ENCODE measurements at places on chromosomes 3 and 15.

GRCh38 chr3:14057701-14058100, 67.0 kb downstream of the CHCHD4 start:
- no peak for DNase-seq

GRCh38 chr3:72517921-72518424, 330.3 kb downstream of the SHQ1 start:
- no peak for DNase-seq

DNA sequence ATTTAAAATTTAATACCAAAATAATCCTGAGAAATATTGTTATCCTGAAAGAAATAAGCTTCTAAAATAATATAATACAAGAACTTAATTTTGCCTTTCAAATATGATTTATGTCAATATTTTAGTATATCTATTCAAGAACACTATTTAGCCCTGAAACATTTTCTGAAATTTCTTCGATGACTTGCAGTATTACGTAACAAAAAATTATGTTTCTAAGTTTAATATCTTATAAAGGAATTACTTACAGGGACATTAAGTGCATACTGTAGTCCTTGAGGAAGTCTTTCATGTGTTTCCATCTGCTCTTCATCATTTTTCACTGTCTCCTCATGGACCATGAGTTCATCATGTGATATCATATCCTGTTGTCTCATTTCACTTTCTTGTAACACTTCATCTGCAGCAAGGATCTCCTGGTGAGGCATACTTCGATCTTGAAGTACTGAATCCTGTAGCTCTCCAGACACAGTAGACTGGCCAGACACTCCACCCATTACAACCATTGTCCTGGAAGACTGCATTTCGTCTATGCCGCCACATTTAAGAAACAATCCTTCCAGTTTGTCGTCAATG, 62.0 kb downstream of the ZNF148 start:
- peak; percentile 34 for DNase-seq

- DNase-seq = no peak
Observed at GRCh38 chr3:13827256-13827655, 52.6 kb downstream of the WNT7A start.

GRCh38 chr3:183766745-183767606, 58.4 kb downstream of the MAP6D1 start:
- peak; percentile 41 for DNase-seq

GRCh38 chr15:39744334-39745103, 38.1 kb downstream of the FSIP1 start:
- no peak for DNase-seq

GRCh38 chr3:18649666-18650363, 224.7 kb upstream of the SATB1 start:
- no peak for DNase-seq

- DNase-seq = peak; percentile 64
Observed at GRCh38 chr3:125585595-125586223, 9.6 kb downstream of the OSBPL11 start.

GRCh38 chr3:72907731-72908620, 20.1 kb downstream of the GXYLT2 start:
- DNase-seq = no peak

GRCh38 chr3:8519156-8519555, 17.5 kb downstream of the LMCD1 start:
- DNase-seq = no peak

GRCh38 chr3:191139736-191140135, 59.3 kb upstream of the OSTN start:
- DNase-seq = peak; percentile 1

DNA sequence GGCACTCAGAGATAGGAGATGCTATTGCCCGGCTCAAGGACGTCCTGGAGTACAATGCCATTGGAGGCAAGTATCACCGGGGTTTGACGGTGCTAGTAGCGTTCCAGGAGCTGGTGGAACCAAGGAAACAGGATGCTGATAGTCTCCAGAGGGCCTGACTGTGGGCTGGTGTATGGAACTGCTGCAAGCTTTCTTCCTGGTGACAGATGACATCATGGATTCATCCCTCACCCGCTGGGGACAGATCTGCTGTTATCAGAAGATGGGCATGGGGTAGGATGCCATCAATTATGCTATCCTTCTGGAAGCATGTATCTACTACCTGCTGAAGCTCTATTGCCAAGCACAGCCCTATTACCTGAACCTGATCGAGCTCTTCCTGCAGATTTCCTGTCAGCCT, 26.4 kb downstream of the BCL2A1 start:
- no peak for DNase-seq

GRCh38 chr15:48031973-48032372, 88.8 kb upstream of the SLC24A5 start:
- DNase-seq = no peak

- DNase-seq = peak; percentile 55
Observed at GRCh38 chr3:170410428-170411029, 8.1 kb upstream of the CLDN11 start.

GRCh38 chr15:63905131-63905530, 71.4 kb upstream of the HERC1 start:
- no peak for DNase-seq

GRCh38 chr15:60972866-60973265, 256.2 kb downstream of the RORA start:
- no peak for DNase-seq

- DNase-seq = no peak
Observed at GRCh38 chr15:100308608-100309007, 33.2 kb downstream of the ADAMTS17 start.

GRCh38 chr3:52185837-52186236, 12.1 kb upstream of the ALAS1 start:
- DNase-seq = peak; percentile 73

DNA sequence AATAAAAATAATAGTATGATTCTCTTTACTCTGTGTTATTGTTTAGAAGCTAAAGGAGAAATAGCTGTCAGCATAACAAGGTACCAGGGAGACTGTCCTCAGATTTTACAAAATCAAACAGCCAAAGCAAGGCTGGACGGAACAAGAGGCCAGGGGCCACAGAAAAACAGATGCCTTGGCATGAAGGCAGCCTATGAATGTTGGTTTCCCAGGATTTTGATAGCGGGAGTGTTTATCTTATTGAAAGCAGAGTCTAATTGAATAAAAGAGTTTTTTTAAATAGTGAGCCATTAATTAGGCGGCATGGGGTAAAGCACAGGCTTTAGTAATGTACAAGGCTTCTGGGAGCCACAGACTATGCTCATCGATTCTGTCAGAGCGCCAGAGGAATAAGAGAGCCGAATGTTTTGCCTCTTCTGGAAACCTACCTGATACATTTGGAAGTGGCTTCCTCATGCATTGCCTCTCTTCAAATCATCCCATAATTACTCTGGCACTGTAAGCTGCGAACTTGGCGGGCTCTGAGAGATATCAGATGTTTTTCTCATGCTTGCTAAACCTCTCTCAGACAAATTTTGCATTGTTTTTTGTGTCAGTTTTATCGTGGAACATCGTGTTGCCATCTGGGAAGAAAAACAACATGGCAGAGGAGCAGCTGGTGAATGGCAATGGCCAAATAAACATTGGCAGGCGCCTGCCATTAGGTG, 30.4 kb upstream of the TMCO5A start:
- no peak for DNase-seq

DNA sequence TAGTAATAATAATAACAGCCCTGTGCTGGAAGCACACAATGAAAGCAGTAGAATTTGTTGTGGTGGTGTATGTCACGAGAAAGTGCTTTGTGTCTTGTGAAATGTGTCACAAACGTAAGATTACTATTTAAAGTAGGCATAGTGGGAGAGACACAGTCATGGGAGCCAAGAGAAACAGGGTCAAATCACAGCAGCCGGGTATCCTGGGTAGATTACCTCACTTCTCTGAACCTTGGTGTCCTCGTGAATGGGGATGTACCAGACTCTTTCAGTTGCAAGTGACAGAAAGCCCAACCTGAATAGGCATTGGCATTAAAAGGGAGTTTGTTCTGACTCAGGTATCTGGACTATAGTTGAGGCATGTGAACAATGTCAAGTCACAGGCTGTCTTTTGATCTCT, 29.1 kb upstream of the SRGAP3 start:
- DNase-seq = peak; percentile 68

DNA sequence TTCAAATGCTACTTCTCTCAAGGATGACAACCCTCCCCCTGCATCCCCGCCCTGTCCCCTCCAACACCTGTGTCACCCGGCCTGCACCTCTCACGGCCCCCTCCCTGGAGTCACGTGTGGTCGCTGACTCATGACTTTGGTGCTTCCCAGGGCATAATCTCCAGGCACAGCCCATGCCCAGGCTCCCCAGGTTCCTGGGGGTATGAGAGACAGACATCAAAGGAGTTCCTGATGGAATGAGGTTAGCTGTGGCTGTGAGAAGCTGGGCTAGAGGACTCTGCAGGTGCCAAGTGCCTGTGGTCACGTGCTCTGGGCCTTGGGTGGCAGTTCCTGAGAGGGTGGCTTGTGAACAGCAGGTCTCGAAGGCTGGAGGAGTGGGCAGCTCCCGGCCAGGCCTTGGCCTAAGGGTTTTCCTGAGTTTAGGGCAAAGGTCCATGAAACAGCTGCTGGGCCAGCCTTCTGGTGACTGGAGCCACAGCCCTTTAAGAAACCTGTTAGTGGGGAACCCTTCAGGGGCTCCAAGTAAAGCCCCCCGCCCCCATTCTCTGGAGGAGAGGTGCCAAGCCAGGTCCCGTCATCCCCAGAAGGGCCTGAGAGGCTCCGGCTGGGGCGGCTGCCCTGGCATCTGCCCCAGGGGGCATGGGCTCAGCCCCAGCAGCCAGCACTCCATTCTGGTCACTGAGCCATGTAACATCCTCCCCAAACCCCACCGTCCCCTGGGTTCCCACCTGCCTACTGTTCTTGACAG, 230.0 kb downstream of the XXYLT1 start:
- no peak for DNase-seq

- no peak for DNase-seq
Observed at GRCh38 chr3:66483409-66483906, 17.4 kb downstream of the LRIG1 start.

DNA sequence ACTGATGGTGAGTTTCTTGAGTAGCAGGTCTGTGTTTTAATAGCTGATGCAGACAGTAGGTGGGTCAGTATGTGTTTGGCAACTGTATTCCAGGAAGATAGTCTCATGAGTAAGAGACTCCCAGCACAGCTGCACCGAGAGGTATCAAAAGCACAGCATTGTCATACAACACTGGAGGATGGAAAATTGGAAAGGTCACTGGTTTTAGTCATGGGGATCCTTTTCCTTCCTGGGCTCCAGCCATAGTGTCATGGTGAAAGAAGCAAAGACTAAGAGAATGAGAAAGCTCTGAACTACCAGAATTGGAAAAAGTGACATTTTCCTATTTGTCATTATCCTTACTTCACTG, 61.5 kb downstream of the P3H2 start:
- no peak for DNase-seq

DNA sequence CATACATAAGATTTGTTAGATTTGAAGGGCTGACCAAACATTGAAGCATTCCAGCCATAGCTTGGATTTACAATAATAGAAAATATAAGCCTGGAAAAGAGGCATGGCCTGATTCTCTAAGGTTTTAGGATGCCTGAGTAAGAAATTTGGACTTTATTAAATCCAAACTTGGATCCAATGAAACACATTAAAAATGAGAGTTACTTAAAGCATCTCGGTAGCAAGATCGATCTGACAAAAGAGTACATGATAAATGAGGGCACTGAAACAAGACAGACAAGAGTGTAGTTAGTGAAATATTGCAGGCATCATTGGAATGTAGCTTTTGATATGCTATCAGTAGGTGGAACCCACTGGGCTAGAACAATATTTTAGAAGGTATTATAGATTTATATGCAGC, 855.7 kb upstream of the DPPA4 start:
- no peak for DNase-seq

DNA sequence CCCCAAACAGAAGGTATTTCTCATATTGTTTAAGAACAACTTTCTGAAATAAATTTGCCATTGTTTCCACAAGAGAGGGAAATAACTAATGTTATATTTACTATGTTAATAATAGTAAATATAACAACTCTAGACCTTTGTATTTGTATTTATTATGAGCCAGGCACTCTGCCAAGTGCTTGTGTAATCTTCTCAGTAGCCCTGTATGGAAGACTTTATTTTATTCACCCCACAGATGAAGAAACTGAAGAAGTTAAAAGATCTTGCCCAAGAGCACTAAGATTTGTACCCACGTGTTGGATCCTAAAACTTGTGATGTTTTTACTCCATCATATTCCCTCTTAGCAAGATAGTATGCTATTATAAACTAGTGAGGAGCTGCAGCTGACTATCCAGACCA, 12.0 kb upstream of the GNB4 start:
- DNase-seq = no peak

GRCh38 chr3:190614226-190615059, 100.6 kb downstream of the IL1RAP start:
- DNase-seq = peak; percentile 24

DNA sequence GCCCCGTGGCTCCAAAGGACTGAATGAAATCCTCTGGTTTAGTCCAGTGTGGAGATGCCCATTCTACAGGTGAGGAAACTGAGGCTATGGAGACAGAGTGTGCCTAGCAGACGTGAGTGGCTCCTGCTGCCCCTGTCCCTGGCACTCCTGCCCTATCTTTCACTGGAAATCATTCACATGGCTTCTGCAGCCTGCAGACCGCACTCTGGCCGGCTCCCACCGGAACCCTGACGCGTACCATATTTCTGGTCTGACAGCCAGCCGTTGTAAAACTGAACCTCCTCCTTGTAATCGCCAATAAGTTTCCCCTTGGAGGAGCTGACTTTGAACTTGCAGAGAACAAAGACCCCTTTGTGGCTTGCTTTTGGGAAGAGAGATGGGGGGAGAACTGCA, 136.5 kb downstream of the CHSY1 start:
- DNase-seq = no peak

DNA sequence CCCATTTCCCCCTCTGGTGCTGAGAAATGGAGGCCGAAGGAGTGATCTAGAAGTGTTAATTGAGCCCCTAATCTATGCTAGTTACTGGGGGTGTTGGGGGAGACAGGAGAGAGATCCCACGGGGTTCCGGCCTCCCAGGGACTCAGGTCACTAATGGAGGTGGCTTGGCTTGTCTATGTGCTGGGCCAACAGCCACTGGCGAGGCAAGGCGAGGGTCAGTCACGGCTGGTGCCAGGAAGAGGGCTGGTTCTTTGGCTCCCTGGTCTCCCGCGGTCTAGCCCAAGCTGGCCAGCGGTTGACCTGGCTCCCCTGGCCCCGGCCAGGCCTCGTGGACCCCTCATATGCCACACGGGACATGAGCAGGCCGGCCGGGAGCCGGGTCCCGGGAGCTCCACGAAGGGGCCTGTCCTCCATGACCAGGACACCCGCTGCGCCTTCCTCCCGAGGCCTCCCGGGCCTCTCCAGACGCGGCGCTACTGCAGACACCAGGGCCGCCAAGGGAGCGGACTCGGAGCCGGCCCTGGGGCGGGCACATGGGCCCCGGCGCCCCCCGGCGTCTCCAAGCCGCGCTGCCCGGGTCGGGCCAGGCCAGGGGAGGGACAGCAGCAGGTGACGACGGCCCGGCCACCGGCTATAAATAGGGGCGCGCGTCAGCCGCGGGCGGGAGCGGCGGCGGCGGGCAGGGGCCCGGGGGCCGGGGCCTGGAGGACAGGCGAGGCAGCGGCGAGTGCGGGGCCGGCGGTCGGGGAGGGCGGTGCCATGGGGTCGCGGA, at the start of gene ALPK3:
Gene ALPK3, plus strand, starts transcription at position 663 of the 772 bp plus-strand sequence. Its CDS starts 97 bp downstream, at position 760.
- DNase-seq = no peak

DNA sequence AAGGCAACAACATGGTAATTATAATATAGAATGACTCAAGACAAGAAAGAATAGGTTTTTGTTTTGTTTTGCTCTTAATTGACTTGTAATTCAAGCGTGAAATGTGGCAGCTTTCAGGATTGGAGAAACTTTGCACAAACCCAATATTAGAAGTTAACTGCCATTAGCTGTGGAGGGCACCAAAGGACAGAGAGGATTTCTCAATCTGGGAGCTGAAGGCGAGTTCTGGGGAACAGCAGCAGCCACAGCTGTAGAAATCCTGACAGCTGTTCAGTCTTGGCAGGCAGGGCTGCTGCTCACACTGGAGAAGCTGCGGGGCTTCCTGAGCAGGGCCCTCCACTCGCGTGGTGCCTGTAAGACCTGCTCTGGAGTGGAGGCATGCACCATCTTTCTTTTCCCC, 182.2 kb upstream of the IL12A start:
- DNase-seq = no peak

Measured in inflammatory macrophage treated with lipopolysaccharide for 1 hour (primary cell).